ENCODE measurements at places on chromosomes 4 and X.

DNA sequence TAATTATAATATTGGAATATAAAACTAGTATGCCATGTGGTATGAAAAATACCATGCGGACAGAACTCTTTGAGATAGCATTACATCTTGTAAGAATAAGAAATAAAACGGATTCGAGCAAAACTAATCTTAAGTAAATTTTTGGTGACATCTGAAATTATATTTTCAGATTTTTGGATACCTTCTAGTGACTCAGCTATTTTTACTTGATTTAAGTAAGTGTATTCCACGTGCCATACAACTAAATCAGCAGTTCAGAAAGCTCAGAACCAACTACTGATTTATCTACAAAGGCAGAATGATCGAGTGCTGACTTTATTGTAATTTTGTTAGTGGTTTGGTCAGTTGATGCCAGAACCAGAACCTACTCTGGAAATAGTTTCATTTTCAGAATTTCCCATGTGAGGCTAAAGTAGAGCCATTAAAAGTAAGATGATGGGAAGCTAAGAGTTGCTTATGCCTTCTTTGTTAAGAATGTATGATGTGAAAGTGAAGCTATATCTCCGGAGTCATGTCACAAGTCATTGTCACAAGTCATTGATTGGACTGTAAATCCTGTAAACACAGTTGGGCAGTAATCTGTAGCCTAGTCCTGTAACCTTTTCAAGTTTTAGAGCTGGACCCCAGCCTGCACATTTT, 4.0 kb downstream of the ING2 start:
- DNase-seq, result no peak

DNA sequence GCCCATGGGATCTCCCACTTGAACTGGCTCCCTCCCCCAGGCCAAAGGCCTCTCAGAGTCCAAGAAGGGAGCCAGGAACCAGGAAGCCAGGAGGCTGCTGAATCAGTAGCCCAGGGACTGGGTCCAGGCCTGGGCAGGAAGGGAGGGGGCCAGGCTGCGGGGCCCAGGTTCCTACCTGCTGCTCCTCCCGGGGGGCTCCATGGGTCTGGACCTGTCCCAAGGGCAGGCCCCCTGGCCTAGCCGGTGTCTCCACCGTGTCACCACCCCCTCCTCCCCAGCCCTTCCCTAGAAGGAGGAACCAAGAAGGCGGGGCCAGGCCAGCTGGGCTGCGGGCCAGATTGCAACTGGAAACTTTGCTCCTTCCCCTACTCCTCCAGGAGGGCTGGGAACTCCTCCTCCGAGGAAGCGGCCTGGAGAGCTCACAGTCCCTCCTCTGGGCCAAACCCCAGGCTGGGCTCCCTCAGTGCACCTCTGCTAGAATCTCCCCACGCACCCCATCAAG, at the start of gene IQSEC2:
Gene IQSEC2 (minus strand): TSS at position 264 of the 502 bp plus-strand sequence.
- DNase-seq, result no peak

DNA sequence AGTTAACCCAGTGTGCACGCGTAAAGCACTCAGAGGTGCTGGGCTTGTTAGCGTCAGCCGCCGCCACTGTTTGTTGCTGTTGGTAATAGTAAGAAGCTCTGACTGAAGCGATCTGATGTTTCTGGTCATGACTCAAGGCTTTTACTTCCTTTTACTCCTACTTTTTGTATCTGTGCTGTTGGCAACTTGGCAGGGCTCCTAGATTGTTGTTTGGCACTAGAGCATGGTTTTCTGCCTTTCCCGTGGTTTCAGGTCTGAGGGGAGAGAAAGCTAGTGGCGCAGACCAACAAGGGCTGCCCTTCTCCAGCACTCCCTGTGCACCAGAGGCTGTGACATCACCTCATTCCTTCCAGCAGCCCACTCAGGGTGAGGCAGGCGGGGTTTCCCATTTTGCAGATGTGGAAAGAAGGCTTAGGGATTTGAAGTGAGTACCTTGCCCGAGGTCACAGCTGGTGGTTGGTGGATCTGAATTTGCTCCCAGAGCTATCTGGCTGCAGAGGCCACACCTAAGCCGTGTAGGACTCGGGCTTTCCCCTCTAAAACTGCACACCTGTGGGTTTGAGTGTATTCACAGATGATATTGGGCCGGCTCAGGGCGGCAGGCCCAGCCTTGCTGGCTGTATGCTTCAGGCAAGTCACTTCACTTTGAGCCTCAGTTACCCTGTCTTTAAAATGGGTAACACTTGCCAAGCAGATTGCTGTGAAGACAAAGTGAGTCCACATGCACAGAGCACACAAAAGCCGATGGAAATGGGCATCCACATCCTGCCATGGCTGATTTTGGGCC, 51.2 kb upstream of the TADA2B start:
- DNase-seq, result no peak

GRCh38 chrX:149213264-149213663, 291.8 kb downstream of the IDS start:
- DNase-seq, result no peak

- no peak for DNase-seq
These were observed 335.4 kb downstream of the UNC5C start for GRCh38 chr4:95213366-95213765.
